ENCODE measurements at places on chromosomes 2 and 18.

- no peak for DNase-seq
Observed at GRCh38 chr2:33785201-33786106, 186.4 kb upstream of the FAM98A start.

DNA sequence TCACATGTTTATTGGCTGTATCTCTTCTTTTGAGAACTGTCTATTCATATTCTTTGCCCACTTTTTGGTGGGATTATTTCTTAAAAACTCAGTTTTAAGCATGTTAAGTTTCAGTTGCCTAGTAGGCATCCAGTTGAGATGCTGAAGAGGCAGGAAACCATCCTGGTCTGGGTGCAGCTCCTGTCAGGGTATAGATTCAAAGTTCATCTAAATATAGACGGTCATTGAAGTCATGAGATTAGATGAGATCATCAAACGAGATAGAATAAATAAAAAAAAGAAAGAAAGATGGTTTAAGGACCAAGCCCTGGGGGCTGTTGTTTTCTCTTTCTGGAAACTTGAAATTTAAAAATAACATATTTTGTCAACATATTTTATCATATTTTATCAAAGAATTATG is 9.2 kb upstream of the DNAH7 start:
- no peak for DNase-seq

DNA sequence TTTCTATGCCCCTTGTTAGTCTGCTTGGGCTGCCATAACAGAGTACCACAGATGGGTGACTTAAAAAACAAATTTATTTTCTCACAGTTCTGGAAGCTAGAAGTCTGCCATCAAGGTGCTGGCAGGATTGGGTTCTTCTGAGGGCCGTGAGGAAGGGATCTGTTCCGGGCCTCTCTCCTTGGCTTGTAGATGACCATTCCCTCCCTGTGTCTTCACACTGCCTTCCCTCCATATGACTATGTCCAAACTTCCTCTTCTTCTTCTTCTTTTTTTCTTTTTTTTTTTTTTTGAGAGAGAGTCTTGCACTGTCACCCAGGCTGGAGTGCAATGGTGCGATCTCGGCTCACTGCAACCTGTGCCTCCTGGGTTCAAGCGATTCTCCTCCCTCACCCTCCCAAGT is 13.1 kb upstream of the CCNYL1 start:
- no peak for DNase-seq

DNA sequence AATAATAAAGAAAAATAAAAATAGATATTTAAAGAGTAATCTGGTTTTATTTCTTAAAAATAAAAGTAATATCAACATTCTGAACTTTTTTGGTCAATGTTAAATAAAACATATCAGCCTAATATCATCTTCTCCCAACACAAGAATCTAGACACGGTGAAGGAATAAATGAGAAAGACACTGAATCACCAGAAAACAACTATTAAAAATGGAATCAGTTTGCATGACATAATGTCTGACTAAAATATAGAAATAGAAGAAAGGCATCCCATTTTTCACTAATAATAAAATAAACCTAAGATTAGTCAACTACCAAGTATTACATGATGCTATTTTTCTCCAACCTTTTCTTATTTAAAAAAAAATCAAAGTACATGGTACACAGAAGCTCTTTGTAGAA is 30.8 kb upstream of the TNFAIP6 start:
- no peak for DNase-seq

DNA sequence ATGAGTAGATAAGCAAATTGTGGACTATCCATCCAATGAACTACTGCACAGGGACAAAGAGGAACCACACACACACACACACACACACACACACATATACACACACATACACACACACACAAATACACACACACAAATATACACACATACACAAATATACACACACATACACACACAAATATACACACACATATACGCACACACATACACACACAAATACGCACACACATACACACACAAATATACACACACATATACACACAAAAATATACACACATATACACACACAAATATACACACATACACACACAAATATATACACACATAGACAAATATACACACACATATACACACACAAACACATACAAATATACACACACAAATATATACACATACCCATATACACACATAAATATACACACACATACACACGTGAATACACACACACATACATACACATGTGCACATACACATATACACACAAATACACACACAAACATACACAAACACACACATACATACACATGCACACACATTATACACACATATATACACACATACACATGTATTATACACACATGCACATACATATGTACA is 19.8 kb upstream of the EFHD1 start:
- DNase-seq = no peak

DNA sequence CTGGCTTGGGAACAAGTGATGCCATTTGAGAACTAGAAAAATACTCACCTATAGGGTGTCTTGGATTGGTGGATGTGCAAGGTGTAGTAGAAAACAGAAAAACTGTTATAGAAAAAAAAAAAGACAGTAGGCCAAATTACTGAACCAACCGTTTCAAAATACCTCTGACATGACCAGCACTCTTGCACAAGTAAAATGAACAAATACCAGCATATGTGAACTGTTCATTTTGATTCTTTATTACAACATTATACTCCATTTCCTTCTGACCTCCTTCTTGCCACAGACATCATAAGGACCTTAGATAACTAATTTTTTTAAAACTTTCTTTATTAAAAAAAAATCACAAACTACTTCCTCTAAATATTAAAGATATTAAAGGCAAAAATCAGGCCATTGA is 125.5 kb downstream of the ATAD2B start:
- DNase-seq = no peak

GRCh38 chr2:215171151-215171550 is 32.7 kb upstream of the ABCA12 start:
- DNase-seq = no peak

GRCh38 chr2:232437195-232437571 is 18.8 kb upstream of the ALPI start:
- DNase-seq = no peak

DNA sequence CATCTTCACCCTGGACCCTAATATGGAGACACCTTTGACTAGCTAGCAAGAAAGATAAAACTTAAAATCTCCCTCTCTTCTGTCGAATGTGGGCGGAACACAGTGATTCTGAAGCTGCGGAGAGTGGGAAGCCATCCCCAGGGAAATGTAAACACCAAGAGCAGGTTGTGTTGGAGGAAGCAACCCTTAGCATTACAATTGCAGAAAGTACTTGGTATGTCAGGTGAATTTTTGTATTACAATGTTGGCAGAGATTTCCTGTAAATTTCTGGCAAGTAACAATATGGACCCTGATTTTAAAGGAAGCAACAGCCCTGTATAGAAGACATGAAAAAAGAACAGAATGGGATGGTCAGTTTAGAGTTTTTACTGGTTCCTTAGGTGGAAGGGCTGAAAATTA is 35.8 kb downstream of the TSN start:
- DNase-seq = no peak

DNA sequence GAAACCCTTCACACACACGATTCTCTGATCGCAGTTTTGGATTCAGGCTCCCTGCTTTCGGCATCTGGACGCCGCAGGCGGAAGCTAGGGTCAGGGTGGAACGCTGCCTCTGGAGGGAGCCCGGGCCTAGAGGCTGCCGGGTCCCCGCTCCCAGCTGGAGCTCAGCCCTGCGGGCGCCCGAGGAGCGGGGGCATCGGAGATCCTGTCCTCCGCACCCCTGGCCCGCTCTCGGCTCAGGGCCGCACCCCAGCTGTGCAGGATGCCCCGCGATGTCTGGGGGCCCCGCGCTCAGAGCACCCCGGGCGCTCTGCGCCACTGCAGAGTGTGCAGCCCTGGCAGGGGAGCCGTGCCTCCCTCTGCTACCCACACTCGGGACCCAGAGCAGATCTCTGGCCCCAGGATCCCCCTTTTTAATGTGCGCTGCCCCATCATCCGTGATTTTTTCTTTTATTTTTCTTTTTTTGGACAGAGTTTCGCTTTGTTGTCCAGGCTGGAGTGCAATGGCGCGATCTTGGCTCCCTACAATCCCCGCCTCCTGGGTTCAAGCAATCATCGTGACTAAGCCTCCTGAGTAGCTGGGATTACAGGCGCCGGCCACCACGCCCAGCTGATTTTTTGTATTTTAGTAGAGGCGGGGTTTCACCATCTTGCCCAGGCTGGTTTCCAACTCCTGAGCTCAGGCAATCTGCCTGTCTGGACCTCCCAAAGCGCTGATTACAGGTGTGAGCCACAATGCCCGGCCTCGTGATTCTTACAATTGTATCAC is 54.8 kb upstream of the TUBA3E start:
- no peak for DNase-seq

DNA sequence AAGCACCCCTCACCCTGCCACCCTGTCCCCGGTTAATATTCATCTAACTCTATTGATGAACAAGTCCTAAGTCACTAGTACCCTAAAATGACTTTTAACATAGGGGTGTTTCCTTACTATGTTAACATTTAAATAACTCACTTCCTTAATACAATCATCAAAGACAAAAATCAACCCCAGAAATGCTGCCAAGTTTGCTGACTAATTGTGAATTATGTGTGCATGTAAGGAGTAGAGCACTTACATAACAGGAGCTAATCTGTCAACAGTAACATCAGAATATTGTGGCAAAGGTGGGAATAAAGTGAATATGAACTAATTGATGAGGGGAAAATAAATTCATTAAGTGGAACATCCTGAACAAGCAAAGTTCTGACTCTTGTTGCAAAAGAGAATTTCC is 81.4 kb upstream of the ERBB4 start:
- DNase-seq = no peak

- DNase-seq = no peak
Observed at GRCh38 chr18:2112435-2113045, 458.8 kb downstream of the METTL4 start.

- DNase-seq = no peak
Observed at GRCh38 chr2:122799391-122799790, 1043.9 kb downstream of the TSN start.

- no peak for DNase-seq
Observed at GRCh38 chr2:177324797-177325196, 60.3 kb upstream of the NFE2L2 start.

GRCh38 chr2:240105982-240106381 is 30.1 kb downstream of the COPS9 start:
- no peak for DNase-seq

DNA sequence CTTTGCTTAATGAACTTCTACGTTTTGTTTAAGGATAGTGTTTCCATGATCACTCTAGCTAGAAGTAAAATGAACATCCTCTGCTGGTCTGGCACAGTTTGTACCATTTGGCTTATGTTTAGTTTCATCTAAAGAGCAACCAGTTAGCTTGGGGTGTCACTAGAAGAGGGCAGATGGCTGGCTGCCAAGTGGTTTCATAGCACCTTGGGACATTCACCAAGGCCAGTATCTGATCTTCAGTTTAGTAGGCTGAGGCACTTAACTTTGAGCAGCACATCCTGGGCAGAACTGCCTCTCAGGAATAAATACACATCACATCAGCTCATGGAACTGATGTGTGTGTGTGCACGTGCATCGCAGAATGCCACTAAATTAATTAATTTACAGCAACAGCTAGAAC is 68.4 kb downstream of the NXPH2 start:
- DNase-seq = no peak

GRCh38 chr2:239725551-239725890 is 299.6 kb downstream of the NDUFA10 start:
- no peak for DNase-seq

- no peak for DNase-seq
Observed at GRCh38 chr2:10993001-10993481, 81.3 kb downstream of the KCNF1 start.

- DNase-seq = no peak
Observed at GRCh38 chr18:79829136-79829854, 31.6 kb downstream of the KCNG2 start.

DNA sequence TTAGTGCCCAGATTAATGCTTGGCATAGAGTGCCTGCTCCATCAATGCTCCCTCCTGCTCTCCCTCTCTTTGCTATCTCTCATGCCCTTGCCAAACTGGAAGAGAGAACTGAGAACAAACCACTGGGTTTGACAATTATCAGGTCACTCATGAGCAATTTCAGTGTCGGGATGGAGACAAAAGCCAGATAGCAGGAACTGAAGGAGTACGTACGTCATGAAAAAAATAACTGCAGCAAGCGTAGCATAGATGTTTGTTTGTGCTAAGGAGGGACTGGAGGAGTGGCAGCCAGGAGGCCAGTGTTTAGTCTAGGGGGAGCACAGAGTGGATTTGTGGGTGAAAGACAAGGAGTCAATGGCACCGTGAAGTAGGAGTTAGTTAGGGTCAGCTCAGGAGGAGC is 113.3 kb downstream of the POLE4 start:
- no peak for DNase-seq

DNA sequence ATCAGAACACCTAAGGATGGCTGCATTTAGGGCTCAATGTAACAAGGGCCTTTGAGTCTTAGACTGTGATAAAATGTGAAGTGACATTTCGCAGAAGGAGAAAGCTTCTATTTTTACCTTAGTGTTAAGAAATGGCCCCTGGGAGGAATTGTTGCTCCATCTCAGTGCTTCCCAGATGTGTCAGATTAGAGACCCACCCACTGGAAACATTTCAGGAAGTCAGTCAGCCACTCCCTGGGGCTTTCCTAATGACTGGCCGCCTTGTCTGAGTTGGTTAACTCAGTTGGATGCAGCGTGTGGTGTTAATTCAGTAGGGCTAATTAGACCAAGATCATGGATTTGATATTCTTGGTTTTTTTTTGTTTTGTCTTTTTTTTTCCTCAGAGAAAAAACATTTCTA is 355.9 kb downstream of the PIK3C3 start:
- DNase-seq = no peak

DNA sequence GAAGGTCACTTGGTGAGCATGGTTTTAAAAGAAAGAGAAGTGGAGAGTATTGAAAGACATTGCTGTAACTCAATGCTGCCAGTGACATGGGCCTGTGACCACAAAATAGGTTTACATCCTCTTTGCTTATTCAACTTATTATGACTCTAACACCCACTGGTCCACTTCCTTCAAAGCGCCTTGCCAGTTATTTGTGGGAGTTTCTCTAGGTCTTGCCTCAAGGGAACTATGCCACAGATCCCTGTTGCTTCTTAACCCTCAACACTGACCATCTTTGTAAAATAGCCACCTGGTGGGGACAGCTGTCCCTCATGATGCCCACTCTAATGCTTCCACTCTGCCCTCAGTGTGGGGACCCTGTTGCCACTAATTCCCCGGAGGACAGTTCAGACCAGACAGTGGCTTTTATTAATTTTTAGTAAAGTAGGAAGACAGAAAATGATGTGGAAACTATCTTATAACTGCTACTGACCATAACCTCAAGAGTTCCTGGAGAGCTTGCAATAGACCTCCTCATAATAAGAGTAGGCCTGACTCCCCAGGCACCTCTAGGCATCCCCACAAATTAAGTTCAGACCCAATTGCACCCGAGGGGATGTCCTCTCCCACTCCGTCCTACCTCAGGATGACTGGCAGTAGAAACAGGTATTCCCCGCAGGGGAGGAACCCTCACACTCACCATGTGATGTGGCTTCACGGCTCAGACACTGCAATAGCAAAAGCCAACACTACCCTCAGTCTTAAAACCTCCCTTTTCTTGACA is 31.3 kb upstream of the SLC25A52 start:
- no peak for DNase-seq

GRCh38 chr18:50117863-50118262 is 77.1 kb downstream of the MYO5B start:
- DNase-seq = no peak

Measured in iPS DF 6.9 (cell line).